ENCODE measurements at places on chromosomes 12 and 14. TPM values are rescaled to one million over a fixed set of nuclear protein-coding genes. Genes with fewer than 3 reads are reported as not detected.

MIPOL1 gene
- total RNA-seq = 17.5 TPM

ANO4 gene
- total RNA-seq = 0.94 TPM

LPAR5 gene
- not detected for total RNA-seq

CELA1 gene
- total RNA-seq = not detected

NID2 gene
- total RNA-seq = 14.2 TPM

SMCO2 gene
- total RNA-seq = 0.36 TPM

HVCN1 gene
- 6.0 TPM for total RNA-seq

PRKAG1 gene
- 48.8 TPM for total RNA-seq

SMCO3 gene
- 0.56 TPM for total RNA-seq

KRT72 gene
- not detected for total RNA-seq

KRT71 gene
- not detected for total RNA-seq

CLEC14A gene
- total RNA-seq = 286 TPM
